ENCODE measurements at places on chromosomes 6 and 20.

- no peak for DNase-seq
Observed at GRCh38 chr6:49556429-49556837, 6.0 kb downstream of the C6orf141 start.

DNA sequence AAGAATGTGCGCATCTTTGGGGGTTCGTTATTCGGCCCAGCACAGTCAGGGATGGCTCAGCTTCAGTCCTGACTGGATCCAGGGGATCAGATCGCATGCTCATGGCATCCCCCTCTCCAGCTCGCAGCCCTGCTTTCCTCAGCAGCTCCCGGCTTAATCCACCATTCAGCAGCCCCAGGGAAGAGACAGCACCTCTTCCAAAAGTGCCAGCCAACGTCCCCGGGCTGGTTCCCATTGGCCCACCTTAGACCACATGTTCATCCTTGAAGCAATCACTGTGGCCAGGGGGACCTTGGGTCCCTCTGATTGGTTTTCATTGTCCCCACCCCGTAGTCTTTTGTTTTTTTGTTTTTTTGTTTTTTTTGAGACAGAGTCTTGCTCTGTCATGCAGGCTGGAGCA, 188.7 kb downstream of the ZMYND8 start:
- no peak for DNase-seq

- no peak for DNase-seq
Observed at GRCh38 chr6:168782187-168782751, 341.3 kb downstream of the SMOC2 start.

- DNase-seq = no peak
Observed at GRCh38 chr6:45265246-45265645, 62.9 kb upstream of the RUNX2 start.

DNA sequence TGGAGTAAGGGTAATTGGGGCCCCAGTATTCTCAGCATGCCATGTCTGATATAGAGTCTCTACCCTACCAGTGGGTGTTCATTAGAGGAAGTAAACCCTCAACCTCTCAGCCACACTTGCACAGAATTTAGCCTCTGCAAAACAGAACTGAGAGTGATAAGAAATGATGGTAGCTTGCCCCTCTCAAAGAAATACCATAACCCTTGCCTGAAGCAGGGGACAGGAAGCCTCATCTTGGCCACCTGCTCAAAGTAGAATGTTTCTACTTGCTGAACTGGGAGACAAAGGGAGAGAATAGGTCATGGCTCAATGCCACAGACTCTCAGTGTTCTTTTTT, 33.7 kb downstream of the SPTLC3 start:
- no peak for DNase-seq

DNA sequence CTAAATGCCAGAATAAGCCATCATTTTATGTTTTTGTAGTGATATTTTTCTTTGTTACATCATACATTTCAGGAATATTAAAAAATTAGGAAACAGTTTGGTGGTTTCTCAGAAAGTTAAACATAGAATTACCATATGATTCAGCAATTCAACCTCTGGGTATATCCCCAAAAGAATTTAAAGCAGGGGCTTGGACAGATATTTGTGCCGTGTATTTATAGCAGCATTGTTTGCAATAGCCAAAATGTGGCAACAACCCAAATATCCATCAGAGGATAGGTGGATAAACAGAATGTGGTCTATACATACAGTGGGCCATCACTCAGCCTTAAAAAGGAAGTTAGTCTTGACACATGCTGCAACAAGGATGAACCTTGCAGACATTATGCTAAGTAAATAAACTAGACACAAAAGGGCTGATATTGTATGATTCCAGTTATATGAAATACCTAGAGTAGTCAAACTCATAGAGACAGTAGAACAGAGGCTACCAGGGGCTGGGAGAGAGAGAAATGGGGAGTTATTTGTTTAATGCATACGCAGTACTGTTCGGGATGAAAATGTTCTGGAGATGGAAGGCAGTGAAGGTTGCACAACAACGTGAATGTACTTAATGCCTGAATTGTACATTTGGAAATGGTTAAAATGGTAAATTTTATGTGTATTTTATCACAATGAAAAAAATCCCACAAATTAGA, 18.9 kb upstream of the TRAF3IP2 start:
- DNase-seq = no peak

DNA sequence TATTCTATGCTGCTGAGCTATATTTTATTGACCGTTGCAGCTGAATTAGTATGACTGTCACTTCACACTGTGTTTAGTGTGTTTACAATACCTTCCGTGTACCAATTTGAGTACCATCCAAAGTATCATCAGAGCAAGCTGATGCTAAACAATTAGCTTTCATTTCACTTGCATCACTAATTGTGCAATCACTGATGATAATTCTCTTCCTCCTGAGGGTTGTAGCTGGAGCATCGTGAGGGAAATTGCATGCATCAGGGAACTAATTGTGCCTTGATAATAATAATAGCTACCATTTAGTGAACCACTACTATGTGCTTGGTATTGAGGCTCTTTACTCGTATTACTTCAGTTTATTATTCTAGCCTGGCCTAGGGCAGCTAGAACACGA, 384.8 kb upstream of the SOX4 start:
- DNase-seq = no peak

DNA sequence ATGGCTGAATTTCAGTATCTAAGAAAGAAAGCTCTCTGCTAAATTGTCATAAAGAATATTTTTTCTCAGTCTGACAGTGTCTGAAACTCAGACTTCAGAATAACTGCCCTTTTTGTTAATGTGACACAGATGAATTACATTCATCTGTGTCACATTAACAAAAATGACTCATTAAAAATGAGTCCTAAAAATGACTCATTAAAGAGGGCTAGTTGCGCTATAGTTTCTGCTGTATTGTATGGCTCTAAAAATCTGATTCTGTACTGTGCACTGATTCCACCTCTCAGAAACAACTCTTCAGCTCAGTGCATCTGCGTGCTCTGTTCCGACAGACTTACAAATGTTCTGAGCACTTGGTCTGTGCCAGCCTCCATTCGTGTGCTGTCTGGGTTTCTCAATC, 15.0 kb downstream of the RNF114 start:
- DNase-seq = no peak

DNA sequence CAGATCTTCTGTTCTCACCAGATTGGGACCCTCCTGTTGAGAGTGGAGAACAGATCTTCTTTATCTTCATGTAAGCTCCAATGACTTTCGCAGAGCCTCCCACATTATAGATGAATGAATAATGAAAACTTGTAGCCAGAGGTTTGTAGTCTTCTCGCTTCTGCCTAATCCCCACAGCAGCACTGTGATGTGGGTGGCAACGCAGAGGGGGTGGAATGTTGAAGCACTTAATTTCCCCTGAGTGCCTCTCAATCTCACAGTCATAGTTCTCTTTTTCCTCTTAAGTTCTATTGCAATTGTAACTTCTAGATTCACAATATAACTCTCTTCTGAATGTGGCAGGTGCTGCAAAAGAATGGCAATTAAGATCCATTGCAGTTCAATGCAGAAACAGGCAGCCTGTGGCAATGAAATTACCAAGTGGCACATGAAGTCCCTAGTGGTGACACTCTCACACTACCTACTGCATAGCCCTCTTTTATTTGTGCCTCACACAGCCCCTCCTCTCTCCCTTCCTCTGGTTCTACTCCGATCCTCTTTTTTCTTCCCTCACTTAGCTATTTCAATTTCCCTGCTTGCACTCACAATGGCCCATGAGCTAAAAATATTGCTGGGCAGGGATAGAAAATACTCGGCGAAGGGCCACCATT, 281.9 kb downstream of the UBE3D start:
- DNase-seq = peak; percentile 56

- DNase-seq = no peak
Observed at GRCh38 chr20:42556575-42556974, 633.1 kb downstream of the PTPRT start.

- no peak for DNase-seq
Observed at GRCh38 chr20:1075616-1076015, 42.8 kb upstream of the PSMF1 start.

- DNase-seq = no peak
Observed at GRCh38 chr6:19181211-19181610, 656.0 kb upstream of the ID4 start.

GRCh38 chr6:12060780-12061609, 48.9 kb downstream of the HIVEP1 start:
- peak; percentile 82 for DNase-seq

DNA sequence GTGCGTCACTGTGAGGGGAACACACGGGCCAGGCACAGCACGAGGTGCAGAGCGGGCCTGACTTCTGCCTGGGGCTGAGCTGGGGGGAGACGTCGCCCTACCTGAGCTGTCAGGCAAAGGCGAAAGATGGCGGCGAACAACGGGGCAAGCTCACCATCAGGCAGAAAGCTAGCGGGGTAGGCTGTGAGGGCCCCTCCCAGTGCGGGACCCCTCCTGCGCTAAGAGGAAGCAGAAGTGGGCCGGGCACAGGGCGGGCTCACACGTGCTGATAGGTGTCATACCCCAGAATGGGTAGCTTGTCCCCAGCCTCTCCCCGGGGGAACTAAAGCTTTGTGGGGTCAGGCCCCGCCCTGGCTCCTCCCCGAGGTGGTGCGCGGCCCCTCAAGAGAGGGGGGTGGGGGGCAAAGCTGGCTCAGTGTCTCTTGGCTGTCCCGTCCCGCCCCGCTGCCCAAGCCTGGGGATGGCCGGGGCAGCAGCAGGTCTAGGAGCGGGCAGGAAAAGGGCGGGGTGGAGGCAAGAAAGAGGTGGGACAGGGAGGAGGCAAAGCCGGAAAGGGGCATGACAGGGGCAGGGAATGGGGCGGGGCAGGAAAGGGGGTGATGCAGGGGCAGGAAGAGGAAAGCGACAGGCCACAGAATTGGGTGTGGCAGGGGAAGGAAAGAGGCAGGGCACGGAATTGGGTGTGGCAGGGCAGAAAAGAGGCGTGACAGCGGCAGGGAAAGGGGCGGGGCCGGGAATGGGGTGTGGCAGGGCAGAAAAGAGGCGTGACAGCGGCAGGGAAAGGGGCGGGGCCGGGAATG, 14.7 kb downstream of the UCKL1 start:
- DNase-seq = peak; percentile 81

DNA sequence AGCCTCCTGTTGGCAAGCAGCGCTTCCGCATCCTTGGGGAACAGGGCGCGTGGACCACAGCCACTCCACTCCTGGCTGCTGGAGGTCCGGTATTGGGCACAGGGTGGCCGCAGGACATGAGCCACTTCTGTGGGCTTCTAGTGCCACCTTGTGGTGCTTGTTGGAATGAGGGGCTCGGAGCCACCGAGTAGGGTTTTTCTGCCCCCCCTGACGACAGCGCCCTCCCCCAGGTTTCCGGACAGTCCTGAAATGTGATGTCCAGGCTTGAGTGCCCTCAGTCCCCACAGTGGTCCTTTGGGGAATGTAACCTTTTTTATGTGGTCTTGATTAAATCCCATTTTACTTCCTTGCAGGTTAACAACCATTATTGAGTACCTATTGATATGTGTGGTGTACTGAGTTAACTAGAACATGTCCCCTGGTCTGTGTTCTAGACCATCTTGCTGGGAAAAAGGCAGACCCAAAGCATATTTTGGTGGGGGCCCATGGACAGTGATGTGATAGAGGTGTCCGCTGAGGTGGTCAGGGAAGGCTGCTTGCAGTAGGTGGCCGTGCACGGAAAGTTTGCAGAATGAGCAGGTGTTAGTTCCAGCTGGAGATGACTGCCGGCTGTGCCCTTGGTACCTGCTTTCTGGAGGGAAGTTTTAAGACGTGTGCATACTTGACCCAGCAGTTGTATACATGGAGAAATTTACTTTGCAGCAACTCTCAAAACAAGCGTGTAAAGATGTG, 70.0 kb downstream of the PTPN1 start:
- DNase-seq = peak; percentile 85

- DNase-seq = no peak
Observed at GRCh38 chr6:1477432-1478090, 88.2 kb downstream of the FOXF2 start.

DNA sequence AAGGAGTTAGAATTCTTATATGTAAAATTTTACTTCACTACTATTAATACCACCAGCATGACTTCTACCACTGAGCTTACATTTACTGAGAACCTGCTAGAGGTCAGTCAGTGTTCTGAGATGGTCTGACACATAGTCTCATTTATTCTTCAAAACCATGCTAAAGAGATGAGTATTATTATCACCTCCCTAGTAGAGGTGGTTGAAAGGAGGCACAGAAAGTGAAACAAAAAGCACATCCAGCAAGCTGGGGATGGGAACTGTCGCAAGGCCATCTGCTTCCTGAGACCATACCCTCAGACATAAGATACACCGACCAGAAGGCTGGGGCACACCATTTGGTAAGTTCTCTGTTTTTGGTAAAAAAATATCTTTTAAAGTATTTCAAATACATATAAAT, 137.7 kb downstream of the INSM1 start:
- no peak for DNase-seq

GRCh38 chr20:62971950-62972844, 19.7 kb downstream of the SLC17A9 start:
- DNase-seq = peak; percentile 95

GRCh38 chr20:8367689-8368088, 235.6 kb downstream of the PLCB1 start:
- no peak for DNase-seq

DNA sequence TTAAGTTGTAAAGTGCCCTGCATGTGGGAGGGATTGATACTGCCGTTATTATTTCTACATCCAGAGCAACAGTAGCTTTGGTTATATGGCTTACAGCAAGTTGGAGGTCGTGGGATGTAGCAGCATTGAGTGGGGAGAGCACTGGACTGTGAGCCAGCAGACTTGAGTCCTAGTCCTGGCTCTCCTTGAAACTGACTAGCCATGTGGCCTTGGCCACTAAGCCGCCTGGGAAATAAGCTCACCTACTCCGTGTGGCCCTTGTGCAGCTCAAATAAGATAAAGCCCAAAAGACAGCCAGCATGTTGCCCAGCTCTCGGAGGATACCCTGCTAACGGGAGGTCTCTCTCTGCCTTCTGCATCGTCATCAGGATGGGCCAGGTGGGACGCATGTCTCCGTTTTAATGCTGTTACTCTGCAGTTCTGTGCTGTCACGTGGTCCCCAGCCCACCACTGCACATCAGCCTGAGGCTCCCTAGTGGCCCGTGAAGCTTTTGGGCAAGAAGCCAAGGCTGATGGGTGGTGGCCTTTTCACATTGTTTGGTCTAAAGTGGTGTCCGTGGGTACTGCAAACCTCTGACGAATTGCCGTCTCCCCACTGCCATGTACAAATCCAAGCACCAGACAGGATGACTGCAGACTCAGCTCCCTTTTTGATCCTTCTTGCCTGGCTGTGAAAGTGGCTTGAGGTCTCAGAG, 7.9 kb downstream of the EPB41L1 start:
- no peak for DNase-seq

DNA sequence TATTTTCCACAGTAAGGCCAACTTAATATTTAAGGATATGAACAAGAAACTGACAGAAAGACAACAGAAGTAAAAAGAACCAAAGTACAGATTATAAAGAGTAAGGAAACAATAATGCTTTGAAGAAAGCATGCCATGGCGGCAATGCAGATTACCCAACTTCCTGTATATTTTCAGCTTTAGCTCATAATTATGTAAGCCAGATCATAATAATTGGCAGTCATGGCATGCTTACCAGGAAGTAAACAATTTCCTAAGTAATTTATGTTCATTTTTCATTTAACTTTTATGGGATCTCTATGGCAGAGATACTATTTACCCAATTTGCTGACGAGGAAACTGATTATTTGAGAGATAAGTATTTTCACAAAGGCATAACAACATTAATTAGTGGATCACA, 988.7 kb downstream of the HACE1 start:
- no peak for DNase-seq
